ENCODE measurements at places on chromosomes 6 and 20. TPM values are rescaled to one million over a fixed set of nuclear protein-coding genes. Genes with fewer than 3 reads are reported as not detected.

FRK gene
- 0.36 TPM for total RNA-seq

RAMACL gene
- 3.5 TPM for total RNA-seq

PROKR2 gene
- 0.45 TPM for total RNA-seq

BEND6 gene
- 12.6 TPM for total RNA-seq

GRCh38 chr6:157240960-157241311, 82.4 kb downstream of the TMEM242 start:
- no peak for DNase-seq
